ENCODE measurements at places on chromosomes 1 and 21.

- DNase-seq = peak; percentile 40
Observed at GRCh38 chr1:199287647-199288046, 648.8 kb downstream of the PTPRC start.

GRCh38 chr1:4006676-4007374 is 106.8 kb upstream of the C1orf174 start:
- no peak for DNase-seq

GRCh38 chr1:21732664-21733063 is 50.3 kb downstream of the USP48 start:
- DNase-seq = no peak

DNA sequence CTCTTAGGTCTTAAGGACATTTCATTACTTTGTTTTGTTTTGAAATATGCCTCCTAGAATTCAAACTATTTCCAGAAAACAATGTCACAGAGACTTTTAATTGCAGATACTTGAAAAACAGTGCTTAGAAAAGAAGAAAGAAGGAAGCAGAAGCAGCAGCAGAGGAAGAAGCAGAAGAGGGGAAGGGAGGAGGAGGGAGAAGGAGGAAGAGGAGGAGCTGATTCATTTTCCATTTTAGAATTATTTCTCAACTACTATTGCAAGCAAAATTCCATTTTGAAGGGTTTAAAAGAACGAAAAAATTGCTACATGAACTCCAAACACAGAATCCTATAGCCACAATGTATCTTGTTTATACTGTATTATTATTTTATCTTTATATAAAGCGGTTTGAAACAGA is 13.9 kb downstream of the RC3H1 start:
- no peak for DNase-seq

DNA sequence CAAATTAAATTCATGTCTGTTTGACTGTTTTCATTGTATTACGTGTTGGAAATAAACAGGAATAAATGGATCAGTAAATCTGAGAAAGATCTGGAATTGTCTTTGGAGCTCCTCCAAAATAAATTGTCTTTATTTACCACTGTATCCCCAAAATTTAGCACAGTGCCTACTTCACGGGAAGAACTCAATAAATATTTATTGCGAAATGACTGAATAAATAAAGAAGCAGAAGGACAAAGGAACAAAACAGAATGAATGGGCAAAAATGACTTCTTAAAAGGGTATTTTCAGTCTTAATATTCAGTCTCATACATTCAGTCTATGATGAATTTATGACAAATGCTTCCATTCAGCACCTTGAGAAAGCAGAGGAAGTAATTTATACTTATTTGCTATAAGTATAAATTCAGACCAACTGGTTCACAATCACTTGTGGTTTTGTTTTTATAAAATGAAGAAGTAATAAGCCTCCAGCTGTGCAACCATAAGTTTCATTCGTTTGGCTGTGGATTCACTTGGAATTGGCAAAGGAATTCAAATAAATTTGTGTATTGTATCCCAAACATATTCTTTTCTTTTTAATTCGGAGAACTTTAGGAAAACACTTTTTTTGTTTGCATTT is 19.2 kb upstream of the PRKAA2 start:
- DNase-seq = no peak

All from hindlimb muscle (tissue), 1 donor.